ENCODE measurements at places on chromosomes 6 and 20.
A peak's percentile ranks its signal among the peaks of the same experiment; 100 is the strongest.

- H3K4me3 ChIP-seq = no peak overlapping the region
- H3K4me1 ChIP-seq = no peaks in the 10 kb centered on the region
- no peak for DNase-seq
- peaks cover 1% of the 10 kb centered on the region for H3K36me3 ChIP-seq
Measured at GRCh38 chr6:64090352-64090751, 454.8 kb downstream of the PHF3 start.

DNA sequence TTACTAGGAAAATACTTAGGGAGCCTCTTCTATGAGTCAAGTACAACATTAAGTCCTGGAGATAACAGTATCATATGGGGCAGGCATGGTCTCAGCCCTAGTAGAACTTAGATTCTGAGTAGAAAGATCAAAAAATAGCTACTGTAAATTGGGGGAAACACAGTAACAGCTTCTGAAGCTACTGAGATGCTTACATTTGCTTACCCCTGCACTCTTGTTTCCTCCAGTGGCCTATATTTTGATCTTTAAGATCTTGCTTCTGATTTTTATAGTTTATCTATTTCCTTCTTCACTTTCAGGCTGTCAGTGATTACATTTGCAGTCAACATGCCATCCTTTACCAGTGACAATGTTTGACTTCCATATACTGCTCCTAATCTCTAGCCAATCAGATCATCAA, 35.3 kb downstream of the HIVEP2 start:
- no peak overlapping the region for H3K27ac ChIP-seq
- H3K27me3 ChIP-seq = no peaks in the 10 kb centered on the region
- H3K4me3 ChIP-seq = no peak overlapping the region
- H3K36me3 ChIP-seq = peaks cover 11% of the 10 kb centered on the region

GRCh38 chr6:122869437-122870024, 80.5 kb downstream of the SMPDL3A start:
- no peaks in the 10 kb centered on the region for H3K4me1 ChIP-seq
- H3K4me3 ChIP-seq = no peak overlapping the region
- no peaks in the 10 kb centered on the region for H3K27me3 ChIP-seq
- no peak for DNase-seq
- no peaks in the 10 kb centered on the region for H3K36me3 ChIP-seq

DNA sequence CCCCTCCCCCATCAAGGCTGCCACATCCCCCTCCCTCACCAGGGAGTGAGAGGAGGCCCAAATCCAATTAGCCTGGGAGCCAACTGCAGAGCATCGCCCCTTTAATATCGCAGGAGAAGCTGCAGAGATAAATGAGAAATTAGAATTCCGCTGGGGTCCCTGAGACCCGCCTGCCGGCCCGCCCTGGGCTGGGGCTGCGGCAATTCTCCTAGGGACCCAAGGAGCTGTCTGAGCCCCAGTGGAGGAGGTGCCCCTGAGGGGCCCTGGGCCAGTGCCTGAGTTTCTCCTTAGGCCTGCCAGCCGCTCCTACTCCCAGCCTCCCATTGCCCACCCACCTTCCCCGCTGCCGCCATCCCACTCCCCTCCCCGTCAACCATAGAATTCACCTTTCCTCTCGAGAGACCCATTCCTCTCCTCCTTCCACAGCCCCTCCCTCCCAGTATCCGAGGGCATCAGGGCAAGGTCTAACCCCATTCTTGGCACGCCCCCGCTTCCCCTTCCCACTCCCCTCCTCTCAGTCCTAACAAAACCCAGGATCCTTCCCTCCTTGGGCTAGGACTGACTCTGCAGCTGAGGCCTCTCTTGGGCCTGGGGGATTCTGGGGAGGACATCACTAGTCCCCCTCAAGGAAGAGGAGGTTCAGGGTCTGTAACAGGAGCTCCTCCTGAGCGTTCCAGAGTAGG, 20.0 kb upstream of the CDH22 start:
- no peak overlapping the region for H3K27ac ChIP-seq
- no peak overlapping the region for H3K4me3 ChIP-seq
- no peak for DNase-seq
- no peaks in the 10 kb centered on the region for H3K4me1 ChIP-seq

GRCh38 chr6:26251354-26252076, 113.5 kb upstream of the BTN3A2 start:
- peak overlapping the region; percentile 90 for H3K4me3 ChIP-seq
- peaks cover 22% of the 10 kb centered on the region for H3K4me1 ChIP-seq
- no peaks in the 10 kb centered on the region for H3K27me3 ChIP-seq
- H3K36me3 ChIP-seq = peaks cover 1% of the 10 kb centered on the region
- peak; percentile 30 for DNase-seq

DNA sequence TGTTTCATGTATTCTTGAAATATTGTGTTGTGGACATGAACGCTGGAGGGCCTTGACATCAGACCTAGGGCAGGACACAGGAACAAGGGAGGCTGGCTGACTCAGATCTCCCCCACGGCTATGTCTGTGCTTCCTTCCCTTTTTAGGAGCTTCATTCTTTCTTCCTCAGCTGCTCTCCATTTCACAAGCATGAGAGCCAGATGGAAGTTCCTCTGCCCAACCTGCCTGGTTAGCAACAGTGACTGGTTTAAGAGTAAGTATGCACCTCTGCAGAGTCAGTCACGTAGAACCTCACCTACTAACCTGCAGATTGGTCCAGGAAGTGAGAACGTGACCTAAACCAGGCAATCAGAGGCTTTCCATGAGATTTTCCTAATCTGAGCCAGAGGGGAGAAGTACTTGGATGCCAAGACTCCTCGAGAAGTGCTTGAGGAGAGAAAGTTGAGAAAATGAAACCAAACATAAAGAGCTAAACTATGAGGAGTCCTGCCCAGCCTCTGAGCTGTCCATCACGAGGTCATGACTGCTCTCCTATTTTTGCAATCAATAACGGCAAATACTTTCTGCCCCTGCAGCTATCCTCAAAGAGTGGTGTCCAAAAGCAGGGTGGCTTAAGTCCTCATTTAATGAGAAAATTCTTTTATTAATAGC, 465.2 kb upstream of the CITED2 start:
- H3K36me3 ChIP-seq = no peaks in the 10 kb centered on the region
- no peak for DNase-seq
- no peak overlapping the region for H3K27ac ChIP-seq
- no peaks in the 10 kb centered on the region for H3K4me1 ChIP-seq

GRCh38 chr6:139473231-139473701, 98.8 kb upstream of the CITED2 start:
- peak overlapping the region; percentile 35 for H3K27ac ChIP-seq
- no peak overlapping the region for H3K4me3 ChIP-seq
- H3K36me3 ChIP-seq = no peaks in the 10 kb centered on the region
- H3K4me1 ChIP-seq = peaks cover 35% of the 10 kb centered on the region
- no peak for DNase-seq

DNA sequence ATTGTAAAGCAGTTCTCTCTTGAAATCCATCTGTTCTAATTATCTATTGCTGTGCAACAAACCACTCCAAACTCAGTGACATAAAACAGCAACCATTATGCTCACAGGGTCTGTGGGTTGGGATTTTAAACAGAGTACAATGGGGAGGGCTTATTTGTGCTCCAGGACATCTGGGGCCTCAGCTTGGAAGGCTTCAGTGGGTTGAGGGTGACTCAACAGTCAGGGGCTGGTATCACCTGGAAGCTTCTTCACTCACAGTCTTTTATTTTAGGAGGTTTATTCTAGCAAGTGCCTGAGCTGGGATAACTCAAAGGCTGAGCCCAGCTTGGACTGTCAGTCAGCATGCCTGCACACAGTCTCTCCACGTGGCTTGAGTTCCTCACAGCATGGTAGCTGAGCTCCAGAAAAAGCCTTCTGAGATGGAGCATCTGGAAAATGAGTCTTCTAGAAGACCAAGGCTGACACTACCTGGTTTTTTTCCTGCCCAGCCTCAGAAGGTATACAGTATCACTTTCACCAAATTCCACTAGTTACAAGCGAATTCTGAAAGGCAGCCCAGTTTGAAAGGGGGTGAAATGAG, 234.6 kb upstream of the ID4 start:
- no peak overlapping the region for H3K4me3 ChIP-seq
- H3K4me1 ChIP-seq = peaks cover 5% of the 10 kb centered on the region
- no peak overlapping the region for H3K27ac ChIP-seq
- no peak for DNase-seq
- no peaks in the 10 kb centered on the region for H3K36me3 ChIP-seq

DNA sequence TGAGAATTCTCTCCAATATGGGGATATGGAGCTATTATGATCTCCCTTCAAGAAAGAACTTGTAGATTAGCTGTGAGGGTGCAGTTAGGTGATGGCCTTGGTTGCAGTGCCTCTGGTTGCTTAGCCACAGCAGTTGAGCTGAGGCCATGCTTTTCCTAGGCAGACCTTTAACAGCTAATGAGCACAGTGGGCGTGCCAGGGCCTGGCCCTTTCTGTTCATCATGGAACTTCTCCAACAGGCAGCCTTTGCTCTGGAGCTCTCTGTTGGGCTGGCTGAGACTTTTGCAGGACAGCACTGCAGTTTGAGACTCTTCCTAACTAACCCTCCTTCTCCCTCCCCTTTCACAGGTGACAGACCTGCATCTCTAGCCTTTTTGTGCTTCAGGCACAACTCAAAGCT, 39.7 kb upstream of the TMEM170B start:
- no peaks in the 10 kb centered on the region for H3K4me1 ChIP-seq
- peaks cover 3% of the 10 kb centered on the region for H3K27me3 ChIP-seq
- H3K27ac ChIP-seq = no peak overlapping the region
- no peaks in the 10 kb centered on the region for H3K36me3 ChIP-seq
- DNase-seq = no peak

DNA sequence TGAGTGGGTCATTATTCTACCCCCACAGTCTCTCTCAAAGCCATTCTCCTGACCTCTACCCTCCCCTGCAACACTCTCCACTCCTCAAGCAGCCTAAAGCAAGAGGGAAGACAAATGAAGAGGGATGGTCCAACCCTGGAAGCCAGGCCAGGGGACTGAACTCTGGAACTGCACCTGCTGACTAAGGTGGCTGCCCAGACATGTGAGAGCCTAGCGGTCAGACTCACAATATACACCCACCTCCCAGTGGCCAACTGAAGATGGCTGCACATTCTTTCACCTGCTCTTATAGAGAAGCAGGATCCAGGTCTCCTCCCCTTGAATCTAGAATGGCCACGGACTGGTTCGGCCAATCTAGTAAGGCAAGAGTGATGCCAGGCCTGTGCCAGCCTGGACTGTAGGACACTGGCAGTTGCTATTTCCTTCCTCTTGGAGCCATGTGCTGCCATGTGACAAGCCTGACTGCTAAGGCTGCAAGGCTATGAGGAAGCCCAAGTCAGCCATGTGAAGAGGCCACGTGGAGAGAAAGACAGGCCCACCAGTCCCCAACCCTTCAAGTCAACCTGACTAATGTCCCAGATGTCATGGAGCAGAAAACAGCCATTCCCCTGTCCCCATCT, 31.8 kb downstream of the ACSS1 start:
- H3K27ac ChIP-seq = no peak overlapping the region
- H3K4me1 ChIP-seq = no peaks in the 10 kb centered on the region
- H3K27me3 ChIP-seq = peaks cover 7% of the 10 kb centered on the region
- H3K4me3 ChIP-seq = no peak overlapping the region
- no peak for DNase-seq

DNA sequence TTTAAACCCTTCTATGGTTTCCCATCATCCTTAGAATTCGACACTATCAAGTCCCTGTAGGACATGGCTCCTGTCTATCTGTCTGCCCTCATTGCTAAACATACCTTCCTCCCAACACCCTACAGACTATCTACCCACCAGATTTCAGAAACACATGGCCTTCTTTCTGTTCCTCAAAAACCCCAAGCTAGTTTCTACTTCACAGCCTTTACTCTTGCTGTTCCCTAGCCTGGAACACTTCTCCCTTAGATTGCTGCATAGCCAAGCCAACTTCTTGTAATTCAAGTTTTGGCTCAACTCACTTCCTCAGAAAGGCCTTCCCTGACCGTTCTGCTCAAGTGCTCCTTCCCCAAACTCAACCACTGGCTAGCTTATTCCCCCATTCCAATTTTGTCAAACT, 156.2 kb downstream of the BTBD9 start:
- no peak overlapping the region for H3K4me3 ChIP-seq
- no peak for DNase-seq
- H3K27me3 ChIP-seq = peaks cover 14% of the 10 kb centered on the region
- H3K4me1 ChIP-seq = no peaks in the 10 kb centered on the region
- H3K27ac ChIP-seq = no peak overlapping the region

- H3K36me3 ChIP-seq = no peaks in the 10 kb centered on the region
- no peak for DNase-seq
- peaks cover 12% of the 10 kb centered on the region for H3K4me1 ChIP-seq
- no peak overlapping the region for H3K4me3 ChIP-seq
- no peaks in the 10 kb centered on the region for H3K27me3 ChIP-seq
- H3K27ac ChIP-seq = no peak overlapping the region
Measured at GRCh38 chr6:115706981-115707380, 353.7 kb downstream of the FRK start.

DNA sequence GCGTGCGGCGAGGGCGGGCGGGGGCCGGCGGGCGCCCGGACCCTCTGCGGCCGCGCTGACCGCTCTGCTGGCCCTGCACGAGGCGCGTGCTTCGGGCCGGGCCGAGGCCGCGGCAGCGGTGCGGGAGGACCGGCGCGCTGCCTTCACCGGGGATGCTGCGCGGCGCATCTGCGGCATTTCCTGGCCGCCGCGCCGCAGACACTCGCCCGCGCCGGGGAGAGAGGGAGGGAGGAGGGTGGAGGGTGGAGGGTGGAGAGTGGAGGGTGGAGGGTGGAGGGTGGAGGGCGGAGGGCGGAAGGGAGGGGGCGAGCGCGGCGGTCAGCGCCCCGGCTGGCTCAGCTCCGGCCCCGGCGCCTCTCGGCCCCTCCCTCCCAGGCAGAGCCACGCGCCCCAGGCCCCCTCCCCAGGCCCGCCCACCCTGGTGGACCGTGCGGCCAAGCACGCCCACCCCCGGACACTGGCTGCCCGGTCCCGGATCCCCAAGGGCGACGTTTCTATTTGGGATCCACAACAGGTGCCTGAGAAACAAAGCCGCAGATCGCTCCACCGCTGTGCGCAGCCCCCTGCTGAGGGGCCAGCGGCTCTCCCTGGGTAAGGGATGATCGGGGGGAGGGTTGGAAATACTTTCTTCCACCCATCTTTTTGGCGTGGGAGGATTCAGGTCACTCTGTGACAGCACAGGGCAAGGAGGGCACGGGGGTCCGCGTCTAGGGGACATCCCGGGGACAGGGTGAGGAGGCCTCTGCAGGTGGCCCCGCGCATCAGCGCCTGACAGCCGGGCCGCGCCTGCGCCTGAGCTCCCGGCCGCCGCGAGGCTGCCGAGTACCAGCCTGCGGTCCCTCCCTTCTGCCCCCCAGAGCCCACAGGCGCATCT, 111.2 kb upstream of the BEND6 start:
- peak; percentile 63 for DNase-seq
- H3K27ac ChIP-seq = peak overlapping the region; percentile 93
- H3K4me1 ChIP-seq = peaks cover 22% of the 10 kb centered on the region
- peaks cover 3% of the 10 kb centered on the region for H3K36me3 ChIP-seq
- peak overlapping the region; percentile 96 for H3K4me3 ChIP-seq
- peaks cover 18% of the 10 kb centered on the region for H3K27me3 ChIP-seq

- H3K4me1 ChIP-seq = peaks cover 7% of the 10 kb centered on the region
- no peaks in the 10 kb centered on the region for H3K27me3 ChIP-seq
- no peak overlapping the region for H3K27ac ChIP-seq
- H3K36me3 ChIP-seq = peaks cover 12% of the 10 kb centered on the region
- no peak for DNase-seq
Measured at GRCh38 chr20:45061244-45061643, 39.7 kb downstream of the KCNS1 start.

Measured in progenitor cell of endocrine pancreas (in vitro differentiated cells).